HEK293T (cell line): ENCODE measurements at places on chromosomes 5 and 9.

DNA sequence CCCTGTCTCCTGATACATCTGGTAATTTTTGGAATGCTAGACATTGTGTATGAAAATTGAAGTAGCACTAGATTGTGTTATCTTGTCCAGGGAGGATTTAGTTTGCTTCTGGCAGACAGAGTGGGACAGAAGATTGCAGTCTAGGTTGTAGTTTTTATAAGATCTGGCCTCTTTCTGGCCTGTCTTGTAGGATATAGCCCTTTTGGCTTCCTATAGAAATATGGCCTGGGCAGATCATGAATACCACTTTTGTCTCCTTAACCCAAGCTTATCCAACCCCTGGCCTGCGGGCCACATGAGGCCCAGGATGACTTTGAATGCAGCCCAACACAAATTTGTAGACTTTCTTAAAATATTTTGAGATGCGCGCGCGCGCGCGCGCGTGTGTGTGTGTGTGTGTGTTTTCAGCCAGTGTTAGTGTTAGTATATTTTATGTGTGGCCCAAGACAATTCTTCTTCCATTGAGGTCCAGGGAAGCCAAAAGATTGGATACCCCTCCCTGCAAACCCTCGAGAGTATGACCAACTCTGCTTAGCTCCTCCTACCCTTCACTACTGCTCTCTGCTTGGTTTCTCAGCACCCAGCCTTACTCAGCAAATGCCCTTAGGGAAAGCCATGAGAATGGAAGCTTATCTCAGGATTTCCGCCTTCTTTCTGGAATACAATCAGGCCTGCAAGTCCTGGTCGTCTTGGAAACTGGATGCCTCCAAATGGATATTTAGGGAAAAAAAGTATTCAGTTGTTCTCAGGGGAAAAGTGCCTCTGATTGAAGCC is 26.5 kb downstream of the ANKRD33B start:
- DNase-seq: no peak

DNA sequence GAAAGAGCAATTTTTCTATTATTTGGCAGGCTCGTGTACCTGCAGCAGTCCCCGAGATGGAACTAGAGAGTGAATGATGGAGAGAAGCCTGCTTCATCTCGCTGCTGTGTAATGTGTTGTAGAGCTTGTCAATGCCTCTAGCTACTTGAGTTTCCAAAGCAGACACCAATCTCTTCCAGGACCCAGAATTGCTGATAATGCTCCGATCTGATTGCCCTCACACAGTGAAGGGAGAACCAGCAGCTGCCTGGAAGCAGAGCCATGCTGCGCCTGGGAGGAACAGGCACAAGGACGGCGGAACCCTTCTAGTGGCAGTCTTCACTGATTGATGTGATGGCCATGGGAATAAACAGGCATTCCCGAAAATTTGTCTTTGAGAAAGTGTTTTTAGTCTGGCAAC is 288.0 kb downstream of the ICE1 start:
- DNase-seq: no peak

GRCh38 chr9:135632841-135633240 is 6.5 kb downstream of the GLT6D1 start:
- no peak for DNase-seq

DNA sequence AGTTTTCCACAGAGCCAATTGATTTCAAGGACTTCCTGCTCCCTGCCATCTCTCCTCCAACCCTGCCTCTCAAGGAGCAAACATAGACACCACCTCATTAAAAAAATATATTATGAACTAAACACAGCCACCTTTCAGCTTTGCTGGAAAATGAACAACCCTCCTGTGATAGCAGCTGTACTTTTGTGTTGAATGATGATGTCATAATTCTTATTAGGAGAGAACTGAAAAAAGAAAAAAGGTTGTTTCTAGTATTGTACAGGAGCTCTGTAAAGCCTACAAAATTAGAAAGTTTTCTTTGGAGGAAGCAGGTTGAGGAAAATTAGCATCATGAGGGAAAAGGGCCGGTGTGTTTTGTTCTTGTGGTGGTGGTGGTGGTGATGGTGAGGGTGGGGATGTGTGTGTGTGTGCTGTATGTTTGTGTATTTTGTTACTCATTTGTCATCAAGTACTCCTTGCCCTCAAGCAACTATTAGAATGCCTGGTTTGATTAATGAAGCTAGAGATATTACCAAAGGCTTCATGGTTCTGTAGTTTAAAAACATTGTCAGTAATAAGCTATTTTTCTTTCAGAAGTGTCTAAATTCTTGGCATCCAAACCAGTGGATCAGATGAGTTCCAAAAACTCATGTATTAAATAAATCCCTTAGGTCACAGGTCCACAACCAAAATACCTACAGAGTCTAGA is 405.9 kb downstream of the TLE4 start:
- DNase-seq: no peak

DNA sequence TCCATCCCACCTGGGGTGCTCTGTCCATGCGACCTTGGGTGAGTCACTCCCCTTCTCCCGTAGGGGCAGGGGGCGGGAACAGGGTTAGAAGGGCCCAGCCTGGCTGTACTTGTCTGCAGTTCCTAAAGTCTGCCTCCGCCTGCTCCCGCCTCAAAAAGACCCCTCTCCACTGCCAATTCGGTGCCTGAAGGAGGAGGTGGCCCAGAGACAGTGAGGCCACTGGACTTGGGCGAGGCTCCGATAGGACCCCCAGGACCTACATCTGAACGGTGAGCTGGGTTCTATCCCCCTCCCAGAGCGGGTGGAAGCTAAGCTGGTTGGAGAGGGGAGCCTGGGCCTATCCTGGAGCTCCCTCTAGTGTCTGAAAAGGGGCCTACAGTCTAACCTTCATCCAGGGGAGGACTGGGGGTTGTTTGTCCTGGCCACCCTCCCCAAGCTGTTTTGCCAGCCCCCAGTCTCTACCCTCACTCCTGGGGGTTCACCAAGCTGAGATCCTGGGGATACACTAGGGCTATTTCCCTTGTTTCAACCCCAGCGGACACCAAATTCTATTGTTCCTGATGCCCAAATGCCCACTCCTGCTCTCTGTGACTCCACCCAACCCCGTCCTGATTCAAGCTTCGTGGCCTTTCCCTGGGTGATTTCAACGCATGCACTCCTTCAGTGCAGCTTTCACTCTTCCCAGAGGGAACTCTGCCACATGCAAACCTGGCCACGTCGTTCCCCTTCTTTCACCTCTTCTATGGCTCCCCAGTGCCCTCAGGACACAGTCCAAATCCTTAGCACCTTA is 6.1 kb upstream of the CRB2 start:
- peak; percentile 81 for DNase-seq

GRCh38 chr9:99437145-99437544 is 215.1 kb downstream of the SEC61B start:
- DNase-seq: no peak

- no peak for DNase-seq
These were observed 289.5 kb upstream of the MPDZ start for GRCh38 chr9:13568841-13569601.

DNA sequence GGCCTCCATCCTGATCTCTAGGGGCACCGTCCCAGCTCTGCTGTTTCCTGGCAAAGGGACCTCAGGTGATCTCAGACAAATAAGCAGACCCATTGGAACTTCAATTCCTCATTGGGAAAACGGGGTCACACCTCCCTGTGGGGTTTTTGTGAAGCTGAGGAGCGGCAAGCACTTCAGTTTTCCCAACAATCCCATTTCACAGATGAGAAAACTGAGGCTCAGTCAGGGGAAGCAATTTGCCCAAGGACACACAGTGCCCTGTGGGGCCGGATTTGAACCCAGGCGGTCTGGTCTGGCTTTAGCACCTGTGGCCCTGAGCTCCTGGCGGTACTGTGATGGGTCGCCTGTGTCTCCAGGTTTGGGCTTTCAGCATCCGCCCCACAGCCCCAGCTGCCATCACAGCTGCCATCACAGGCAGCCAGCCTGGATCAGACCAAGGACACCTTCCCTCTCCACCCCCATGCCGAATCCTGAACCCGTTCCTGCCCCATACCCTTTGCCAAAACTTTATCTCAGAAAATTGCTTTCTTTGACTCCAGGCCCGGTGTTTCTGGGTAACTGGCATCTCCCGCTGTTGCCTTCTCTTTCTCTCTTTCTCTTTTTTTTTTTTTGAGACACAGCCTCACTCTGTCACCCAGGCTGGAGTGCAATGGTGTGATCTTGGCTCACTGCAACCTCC is 26.4 kb downstream of the NCS1 start:
- DNase-seq: no peak

DNA sequence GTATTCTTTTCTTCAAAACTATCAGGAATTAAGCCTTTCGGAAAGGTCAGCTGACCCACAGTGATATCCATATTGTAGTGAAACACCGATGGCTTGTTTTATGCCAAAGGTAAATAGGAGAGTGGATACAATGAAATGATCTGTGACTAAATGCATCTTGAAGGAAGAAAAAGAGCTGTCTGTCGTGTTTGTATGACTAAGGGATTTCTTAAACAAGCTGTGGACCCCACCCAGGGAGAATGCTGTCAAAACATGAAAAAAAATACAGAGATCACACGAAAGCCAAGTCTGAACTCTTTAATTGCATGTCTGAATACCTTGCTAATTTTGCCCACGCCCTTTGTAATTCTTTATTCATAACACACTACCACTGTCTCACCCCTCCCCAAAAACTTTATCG is 286.4 kb upstream of the WWC1 start:
- no peak for DNase-seq

GRCh38 chr9:68974901-68975300 is 39.0 kb downstream of the PRKACG start:
- DNase-seq: no peak

DNA sequence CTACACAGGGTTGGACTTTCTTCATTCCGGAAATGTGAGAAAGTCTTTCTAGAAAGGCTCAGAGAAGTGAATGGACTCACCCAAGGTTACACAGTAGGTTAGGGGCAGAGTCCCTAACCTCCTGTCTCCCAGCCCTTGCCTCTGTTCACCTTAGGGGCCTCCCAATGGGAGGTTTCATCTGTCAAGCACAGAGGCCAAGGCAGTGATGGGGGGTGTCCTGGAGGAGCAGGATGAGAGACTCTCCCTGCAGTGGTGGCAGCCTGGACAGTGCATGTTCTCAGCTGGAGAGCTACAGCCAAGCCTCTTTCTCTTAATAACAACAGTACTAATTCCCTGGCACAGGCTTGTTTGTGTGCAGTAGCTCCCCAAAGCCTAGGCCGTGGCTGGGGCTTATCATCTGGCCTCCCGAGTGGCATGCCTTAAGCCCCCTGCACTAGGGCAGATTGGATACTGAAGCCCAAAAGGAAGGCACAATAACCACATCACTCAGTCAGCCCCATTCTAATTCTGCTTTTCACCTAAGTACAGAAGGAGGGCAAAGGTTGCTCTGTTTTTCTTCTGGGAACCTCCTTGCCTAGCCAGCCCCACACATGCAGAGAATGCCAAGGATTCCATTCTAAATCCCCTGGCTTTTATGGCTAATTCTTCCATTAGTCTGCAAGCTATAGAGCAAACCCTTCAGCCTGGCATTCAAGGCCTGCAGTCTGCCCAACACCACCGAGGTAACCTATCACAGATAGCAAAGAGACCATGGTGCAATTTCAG is 50.2 kb upstream of the XPA start:
- DNase-seq: no peak

GRCh38 chr9:70003901-70004714 is 39.5 kb upstream of the MAMDC2 start:
- no peak for DNase-seq

DNA sequence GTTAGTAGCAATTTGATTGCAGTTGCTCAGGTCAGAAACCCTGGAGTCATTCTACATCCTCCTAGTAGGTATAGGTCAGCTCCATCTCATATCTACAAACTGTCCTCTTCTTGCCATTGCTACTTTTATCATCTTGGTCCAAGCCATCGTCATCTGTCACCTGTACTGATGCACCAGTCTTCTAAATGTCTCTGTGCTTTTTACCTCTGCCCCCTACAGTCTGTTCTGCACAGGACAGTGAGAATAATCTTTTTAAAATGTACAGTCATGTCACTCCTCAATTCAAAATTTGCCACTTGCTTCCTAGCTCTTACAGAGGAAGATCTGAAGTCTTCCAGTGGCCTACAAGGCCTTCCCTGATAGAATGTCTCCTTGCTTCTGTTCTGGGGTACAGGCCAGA is 6.8 kb downstream of the NNT start:
- DNase-seq: peak; percentile 13

GRCh38 chr5:172630082-172630481 is 11.0 kb upstream of the NEURL1B start:
- DNase-seq: no peak

- DNase-seq: peak; percentile 58
These were observed 6.3 kb downstream of the TESK1 start for GRCh38 chr9:35611230-35611797.

DNA sequence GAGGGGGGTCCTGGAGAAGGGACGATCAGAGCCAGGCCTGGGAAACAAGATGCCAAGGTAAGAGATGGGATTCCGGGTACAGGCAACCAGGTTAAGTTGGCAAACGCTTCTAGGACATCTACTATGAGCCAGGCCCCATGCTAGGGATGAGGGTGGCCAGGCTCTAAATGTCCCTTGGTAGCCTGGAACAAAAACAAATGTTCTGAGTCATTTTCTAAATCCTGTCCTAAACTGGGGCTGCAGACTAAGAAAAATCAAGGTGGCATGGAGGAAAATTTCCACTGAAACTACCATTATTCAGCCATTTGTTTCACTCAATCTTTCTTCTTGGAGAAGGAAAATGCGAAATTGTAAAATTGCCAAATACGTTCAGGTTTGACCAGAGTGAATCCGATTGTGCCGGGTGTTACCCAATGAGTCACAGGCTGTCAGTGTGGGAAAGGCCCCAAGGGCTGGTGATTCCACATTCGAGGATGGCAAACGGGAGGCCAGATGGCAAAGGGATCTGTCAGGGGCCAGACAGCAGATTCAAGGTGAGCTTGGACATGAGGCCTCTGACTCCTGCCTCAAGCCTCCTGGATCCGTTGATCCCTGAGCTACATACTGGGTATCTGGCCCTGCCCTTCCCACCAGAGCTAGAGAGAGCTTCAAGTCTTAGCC is 57.6 kb downstream of the PAX5 start:
- no peak for DNase-seq
